NCI-H2081 (cell line): ENCODE measurements at places on chromosomes 3 and 15.
A peak's percentile ranks its signal among the peaks of the same experiment; 100 is the strongest.

- DNase-seq: peak; percentile 48
Observed at GRCh38 chr15:66369773-66370651, 13.5 kb upstream of the TIPIN start.

DNA sequence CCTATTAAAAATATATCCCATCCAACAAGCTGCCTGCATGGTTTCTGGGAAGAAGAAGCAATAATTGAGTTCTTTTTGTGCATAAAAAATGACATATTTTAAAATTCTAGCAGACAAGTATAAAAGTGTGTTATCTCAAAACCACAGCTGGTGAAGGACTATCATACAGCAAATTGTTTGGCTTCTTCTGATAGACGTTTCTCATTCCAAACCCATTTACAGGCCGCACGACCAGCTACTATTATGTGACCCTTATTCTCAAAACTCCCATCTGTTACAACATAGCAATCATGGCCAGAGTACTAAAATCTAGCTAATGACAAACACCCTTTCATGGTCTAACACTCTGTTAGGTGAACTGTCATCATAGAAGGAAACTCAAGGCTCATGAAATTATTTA, 21.7 kb downstream of the ETFA start:
- DNase-seq: no peak

- DNase-seq: no peak
Observed at GRCh38 chr15:38720893-38721567, 156.4 kb upstream of the RASGRP1 start.

GRCh38 chr3:169966951-169967915, 626 bp downstream of the SEC62 start:
- DNase-seq: peak; percentile 75

GRCh38 chr15:27824841-27825422, 274.2 kb downstream of the OCA2 start:
- DNase-seq: no peak

GRCh38 chr3:160291909-160292299, 66.7 kb downstream of the C3orf80 start:
- no peak for DNase-seq

- no peak for DNase-seq
Observed at GRCh38 chr3:73259856-73260255, 198.4 kb downstream of the EBLN2 start.

DNA sequence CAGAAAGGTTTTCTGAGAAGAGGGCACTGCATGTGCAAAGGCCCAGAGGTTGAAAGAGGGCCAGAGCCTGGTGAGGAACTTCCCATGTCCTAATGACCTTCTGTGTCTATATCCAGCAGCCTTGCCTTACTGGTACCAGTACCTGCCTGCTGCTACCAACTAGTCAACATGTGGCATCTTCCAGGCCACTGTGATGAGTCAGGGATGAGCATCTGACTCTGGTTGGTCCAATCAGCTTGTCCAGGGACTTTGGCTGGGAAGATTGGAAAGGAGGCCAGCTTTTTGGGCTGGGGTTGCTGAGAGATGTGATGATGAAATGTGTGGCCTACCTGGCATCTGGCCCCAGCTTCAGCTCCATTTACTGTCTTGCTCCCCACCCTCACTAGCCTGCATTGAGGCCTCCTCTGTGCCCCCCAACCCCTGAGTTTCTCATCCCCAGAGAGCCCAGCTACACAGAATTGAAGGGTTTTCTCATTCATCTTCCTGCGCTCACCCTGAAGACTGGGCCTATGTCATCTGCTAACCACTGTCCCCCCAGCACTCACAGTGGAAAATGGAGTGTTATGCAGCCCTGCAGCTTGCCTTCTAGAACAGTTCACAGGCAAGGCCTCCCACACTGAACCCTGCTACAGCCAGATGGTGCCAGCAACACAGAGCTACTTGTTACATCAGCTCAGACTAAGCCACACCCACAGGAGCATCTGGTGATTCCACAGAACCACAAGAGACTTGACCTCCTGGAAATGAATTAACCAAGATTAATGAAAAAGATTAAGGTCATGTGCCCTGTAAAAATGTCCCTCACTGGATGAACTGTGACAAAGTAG, 1.3 kb upstream of the TWF2 start:
- DNase-seq: peak; percentile 38

DNA sequence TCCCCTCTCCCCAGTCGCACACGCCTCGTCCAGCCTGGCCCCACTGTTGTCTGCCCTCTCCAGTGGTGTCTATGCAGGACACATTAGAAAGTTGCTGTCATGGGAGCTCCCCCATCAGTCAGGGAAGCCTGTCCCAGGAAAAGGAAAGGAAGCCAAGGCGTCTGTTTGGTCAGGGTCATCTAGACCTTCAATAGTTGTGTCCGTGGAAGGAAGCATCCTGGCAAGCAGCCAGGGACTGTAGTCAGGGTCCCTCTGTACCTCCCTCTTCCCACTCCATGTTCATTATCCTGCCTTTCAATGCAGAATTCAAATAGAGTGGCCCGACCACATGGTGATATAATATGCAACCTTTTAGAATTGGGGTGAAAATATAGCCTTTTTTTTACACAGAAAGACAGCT, 60.7 kb upstream of the RAB6B start:
- peak; percentile 49 for DNase-seq

- no peak for DNase-seq
Observed at GRCh38 chr3:155080692-155081091, 573 bp downstream of the MME start.

DNA sequence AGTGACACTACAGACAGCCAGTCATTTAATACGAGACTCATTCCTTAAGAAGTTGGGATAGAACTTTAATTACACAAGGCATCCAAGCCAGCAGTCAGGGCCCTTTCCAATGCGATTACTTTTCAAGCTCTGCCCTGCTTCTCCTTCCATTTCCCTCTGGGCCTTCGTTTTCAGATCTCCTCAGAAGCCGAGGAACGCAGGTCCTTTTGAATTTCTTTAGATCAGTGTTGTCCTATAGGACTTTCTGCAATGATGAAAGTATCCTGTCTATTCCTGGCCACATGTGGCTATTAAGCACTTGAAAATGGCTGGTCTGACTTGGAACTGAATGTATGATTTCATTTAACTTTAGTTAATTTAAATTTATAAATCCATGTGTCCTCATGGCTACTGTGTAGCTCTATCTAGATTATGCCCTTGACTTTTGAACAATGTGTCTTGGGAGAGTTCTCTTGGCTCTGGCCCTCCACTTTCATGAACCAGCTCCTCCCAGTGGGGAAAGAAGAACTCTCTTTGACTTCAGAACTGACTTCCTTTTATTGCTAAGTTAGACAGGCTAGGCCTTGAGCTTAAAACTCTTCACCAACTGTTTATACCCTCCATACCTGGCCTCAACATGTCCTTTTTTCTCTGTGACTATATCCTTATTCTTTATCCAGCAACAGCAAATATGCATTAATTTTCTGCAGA, 22.6 kb downstream of the TGFBR2 start:
- no peak for DNase-seq

DNA sequence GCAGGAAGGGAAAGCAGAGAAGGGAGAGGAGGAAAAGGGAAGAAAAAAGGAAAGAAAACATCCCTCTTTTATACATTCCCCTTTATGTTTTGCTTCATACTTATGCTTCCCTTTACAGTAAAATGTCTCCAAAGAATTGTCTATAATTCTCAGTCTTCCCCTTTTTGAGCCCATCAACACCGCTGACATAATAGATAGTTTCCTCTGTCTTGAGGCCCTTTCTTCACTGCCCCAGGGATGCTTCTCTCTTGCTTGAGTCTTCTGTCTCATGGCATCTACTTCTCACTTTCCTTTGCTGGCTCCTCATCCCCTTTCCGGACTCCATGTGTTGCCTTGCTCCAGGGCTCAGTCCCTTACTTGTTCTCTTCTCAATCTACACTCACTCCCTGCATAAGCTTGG, 99.7 kb upstream of the DAZL start:
- no peak for DNase-seq

GRCh38 chr15:81196576-81197254, at the start of gene IL16:
Gene IL16 (plus strand): TSS chr15:81196879. CDS start chr15:81225400, 28,521 bp downstream.
- DNase-seq: no peak

- DNase-seq: no peak
Observed at GRCh38 chr3:10204921-10205320, 40.2 kb downstream of the IRAK2 start.
